T-helper 1 cell (primary cell): ENCODE measurements at places on chromosomes 7 and 10.

- no peak for DNase-seq
Measured at GRCh38 chr10:86755454-86755739, 1.0 kb upstream of the BMPR1A start.

DNA sequence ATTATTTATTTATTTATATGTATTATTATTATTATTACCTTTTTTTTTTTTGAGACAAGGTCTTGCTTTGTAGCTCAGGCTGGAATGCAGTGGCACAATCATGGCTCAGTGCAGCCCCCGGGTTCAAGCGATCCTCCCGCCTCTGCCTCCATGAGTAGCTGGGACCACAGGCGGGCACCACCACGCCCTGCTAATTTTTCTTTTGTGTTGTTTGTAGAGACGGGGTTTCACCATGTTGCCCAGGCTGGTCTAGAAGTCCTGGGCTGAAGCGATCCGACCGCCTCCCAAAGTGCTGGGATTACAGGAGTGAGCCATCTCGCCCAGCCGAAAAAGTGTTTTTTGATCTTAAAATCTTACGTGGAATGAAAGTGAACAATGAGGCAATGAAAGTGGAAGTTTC is 79.4 kb upstream of the C1GALT1 start:
- no peak for DNase-seq

DNA sequence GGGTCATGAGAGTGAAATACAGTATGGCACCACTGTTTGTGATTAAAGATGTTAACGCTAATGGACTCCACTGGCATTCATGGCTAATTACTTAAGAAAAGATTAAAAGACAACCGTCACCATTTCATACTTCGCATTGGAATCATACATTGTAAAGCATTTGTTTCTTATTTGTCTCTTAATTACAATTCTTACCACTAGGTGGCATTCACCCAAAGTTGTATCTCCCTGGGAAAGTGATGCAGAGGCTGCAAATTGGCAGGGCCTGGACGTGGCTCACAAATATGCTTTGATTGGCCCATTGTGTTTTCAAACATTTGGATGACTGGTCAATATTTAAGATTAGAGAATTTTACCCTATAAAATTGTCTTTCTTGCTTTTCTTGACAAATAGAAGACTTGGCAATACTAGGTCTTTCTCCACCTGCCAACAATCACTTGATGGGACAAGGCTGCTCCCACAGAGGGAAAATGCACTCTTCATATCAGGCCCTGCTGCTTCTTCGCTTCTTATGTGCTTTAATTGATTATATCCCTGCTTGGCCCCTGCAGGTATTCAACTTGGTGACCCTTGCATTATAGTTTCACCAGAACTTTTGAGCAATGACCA is 72.1 kb upstream of the STARD3NL start:
- DNase-seq = peak; percentile 4

DNA sequence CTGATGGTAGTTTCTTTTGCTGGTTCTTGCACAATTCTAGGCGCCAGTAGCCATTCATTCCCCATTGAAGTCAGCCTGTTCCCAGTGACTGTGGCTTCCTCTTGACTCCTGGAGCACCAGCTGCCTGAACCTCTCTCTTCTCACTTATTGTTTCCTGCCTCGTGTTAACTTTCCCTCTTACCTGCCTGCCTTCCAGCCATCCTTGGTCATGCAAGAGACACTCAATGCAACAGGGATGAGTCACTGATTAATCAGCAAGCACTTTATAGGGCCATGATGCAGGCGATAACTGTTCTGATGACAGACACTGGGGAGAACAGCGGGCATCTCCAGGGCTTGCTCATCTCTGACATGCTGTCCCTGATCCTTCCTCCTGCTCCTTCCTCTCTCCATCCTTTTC is 122.0 kb downstream of the PLCE1 start:
- no peak for DNase-seq

- no peak for DNase-seq
Measured at GRCh38 chr7:83956104-83956503, 238.5 kb downstream of the SEMA3A start.

DNA sequence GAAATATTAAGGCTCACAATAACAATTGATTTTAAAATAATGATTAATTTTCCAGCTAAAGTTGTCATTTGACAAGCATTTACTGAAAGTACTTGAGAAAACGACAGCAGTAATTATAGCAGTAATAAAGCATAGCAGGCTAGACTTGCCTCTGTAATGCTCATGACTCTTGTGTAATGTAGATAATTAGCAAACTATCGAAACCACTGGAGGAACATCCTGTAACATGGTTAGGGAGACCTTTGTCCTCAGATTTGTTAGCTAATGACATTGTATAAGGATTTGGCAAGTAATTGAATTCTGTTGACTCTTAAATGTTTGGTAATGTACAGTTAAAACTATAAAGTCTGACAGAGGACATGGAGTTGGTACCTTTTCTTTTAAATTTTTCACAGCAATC is 24.8 kb downstream of the ARL4A start:
- no peak for DNase-seq

- no peak for DNase-seq
Measured at GRCh38 chr10:90862908-90863514, 5.2 kb upstream of the HTR7 start.

- DNase-seq = no peak
Measured at GRCh38 chr7:167090-167855, 25.1 kb upstream of the FAM20C start.

GRCh38 chr7:68246189-68246633 is 1249.6 kb downstream of the TYW1 start:
- no peak for DNase-seq

DNA sequence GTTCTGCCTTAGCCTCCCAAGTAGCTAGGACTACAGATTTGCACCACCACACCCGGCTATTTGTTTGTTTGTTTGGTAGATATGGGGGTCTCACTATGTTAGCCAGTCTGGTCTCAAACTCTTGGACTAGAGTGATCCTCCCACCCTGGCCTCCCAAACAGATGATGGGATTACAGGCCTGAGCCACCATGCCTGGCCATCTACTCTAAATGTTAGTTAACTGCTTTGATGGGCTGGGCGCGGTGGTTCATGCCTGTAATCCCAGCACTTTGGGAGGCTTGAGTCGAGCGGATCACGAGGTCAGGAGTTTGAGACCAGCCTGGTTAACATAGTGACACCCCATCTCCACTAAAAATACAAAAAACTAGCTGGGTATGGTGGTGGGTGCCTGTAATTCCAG is 74.8 kb downstream of the SEPTIN14 start:
- no peak for DNase-seq

GRCh38 chr7:27119412-27119911 is 11.1 kb downstream of the HOXA4 start:
- DNase-seq = no peak

DNA sequence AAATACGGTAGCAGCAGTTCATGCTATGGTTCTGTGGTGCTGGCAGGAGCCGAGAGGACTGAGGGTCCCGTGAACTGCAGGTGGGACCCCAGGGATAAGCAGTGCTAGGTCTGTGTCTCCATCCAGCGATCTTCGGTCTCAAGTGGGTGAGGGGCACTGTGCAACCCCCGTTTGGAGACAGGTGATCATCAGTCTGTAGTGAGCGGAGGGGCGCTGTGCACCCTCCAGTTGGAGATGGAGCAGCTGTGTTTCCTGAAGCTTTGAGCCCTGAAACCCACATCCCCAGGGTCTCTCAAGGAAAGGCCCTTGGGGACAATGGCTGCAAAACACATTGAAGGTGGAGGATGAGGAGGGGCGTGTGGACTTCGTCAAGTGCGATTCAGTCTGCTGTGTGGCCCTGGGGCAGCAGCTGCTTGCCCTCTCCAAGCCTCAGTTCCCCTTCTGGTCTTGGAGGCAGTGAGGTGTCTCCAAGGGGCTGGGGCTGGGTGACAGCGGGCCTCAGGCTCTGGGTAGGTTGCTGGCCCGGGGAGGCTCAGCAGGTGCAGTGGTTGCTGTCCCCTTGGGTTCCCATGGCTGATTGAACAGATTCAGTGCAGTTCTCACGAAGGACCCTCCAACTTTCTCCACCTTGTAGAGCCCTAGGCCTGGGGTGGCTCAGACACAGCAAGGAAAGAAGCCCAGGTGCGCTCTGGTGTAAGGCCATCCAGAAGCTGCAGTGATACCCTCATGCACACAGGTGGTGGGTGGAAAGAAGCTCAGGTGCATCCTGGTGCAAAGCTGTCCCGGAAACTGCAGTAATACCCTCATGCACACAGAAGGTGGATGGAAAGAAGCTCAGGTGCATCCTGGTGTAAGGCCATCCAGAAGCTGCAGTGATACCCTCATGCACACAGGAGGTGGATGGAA is 160.6 kb downstream of the ADARB2 start:
- no peak for DNase-seq

DNA sequence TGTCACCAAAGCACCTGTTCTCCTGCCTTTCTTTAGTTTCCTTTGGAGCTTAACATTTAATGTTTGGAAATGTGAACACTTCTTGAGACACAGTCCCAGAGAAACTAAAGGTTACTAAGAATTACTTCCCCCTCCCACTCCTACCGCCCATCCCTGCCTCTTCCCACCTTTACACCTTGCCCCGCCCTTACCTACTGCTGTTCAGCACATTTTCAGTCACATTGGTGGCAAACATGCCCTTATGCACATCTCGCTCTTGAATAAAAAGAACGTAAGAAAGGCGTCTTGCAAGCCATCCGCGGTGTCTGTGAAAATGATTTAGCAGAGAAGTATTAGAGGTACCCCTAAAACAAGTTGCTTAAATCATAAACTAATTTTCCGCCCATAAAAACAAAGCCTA is 8.2 kb downstream of the GPAM start:
- DNase-seq = no peak

GRCh38 chr10:82811621-82812020 is 936.6 kb downstream of the NRG3 start:
- no peak for DNase-seq

DNA sequence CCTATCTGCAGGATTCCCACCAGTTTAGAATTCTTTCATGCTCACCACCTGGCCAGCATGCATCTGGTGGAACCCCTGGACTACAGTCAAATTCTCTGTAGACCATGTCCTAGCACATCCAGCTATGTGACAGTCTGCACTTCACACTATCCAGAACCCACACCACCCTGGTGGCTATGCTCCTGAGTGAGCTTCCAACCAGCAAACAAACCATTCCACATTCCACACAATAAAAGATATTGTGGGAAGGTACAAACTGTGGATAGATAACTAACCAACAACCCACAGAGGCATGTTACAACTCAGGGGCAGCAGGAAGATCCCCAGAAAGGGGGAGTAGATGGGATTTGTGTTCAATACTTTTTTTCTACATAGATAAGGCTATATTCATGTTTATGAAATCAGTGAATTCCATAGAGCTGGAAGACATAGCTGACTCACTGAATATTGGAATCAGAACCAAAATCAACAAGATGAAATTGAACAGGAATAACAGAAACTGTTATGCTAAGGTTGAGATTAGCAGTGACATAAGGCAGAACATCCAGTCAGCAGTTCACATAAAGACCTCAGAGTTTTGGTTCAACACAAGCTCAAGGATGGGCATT is 72.5 kb downstream of the LRRC17 start:
- DNase-seq = no peak

DNA sequence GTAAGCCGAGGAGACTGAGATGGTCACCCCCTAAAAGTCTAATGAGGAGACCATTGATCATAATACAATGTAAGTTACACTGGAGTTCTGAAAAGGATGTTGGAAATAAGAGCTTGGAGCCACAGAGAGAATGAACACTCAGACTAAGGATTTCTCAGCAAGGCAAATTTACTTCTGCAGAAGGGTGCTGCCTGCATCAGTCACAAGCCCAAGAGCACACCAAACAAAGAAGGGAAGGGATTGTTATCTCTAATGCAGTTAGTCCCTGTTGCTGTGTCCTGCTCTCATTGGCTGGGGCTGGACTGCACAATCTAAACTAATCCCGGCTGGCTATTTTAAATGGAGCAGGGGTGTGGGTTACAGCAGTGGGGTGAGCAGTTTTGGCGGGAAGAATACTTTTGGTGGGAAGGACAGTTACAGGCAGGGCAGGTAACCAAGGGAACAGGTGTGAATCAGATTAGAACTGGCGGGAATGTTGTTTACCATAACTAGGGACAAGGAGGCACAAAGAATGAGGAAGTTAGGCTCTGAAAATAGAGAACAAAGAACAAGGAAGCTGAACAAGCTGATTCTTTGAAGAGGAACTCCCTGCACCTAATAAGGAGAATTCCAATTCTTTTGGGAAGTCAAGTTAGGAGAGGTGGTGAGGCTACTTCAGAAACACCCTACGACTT is 30.3 kb upstream of the TRIM24 start:
- DNase-seq = no peak

GRCh38 chr10:69217119-69217754 is 2.9 kb upstream of the HKDC1 start:
- no peak for DNase-seq

DNA sequence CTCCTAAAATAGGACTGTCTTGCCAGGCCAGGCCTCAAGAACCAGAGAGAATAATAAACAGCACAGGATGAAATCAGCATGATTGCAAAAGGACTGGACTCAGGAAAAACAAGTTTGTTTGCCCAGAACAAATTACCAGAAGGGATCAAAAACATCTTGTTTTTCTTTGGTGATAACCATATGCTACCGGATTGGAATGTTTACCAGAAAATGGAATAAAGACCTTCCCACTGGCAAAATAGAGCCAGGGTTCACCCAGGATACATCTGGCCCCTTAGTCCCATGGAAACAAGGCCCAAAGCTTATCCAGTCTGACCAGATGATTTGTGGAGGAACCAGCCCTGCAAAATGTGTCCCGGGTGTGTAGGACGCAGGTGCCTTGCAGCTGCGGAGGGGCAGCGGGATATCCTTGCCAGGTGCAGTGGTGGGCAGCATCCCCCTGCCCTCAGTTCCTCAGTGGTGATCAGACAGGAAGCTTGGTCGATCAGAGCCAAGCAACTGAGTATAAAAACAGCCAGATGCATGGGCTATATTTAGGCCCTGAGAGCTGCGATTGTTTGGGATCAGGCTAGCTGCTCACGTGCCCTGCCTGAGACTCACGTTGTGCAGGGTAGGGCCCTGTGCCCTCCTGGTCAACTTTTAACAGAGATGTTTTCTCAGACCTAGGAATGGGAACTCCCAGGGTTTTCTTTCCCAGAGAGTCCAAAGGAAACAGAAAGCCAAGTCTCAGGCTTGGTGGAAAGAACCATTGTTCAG is 4.6 kb upstream of the ZNF22 start:
- DNase-seq = no peak

GRCh38 chr10:30437031-30437841 is 3.3 kb downstream of the MAP3K8 start:
- DNase-seq = no peak

DNA sequence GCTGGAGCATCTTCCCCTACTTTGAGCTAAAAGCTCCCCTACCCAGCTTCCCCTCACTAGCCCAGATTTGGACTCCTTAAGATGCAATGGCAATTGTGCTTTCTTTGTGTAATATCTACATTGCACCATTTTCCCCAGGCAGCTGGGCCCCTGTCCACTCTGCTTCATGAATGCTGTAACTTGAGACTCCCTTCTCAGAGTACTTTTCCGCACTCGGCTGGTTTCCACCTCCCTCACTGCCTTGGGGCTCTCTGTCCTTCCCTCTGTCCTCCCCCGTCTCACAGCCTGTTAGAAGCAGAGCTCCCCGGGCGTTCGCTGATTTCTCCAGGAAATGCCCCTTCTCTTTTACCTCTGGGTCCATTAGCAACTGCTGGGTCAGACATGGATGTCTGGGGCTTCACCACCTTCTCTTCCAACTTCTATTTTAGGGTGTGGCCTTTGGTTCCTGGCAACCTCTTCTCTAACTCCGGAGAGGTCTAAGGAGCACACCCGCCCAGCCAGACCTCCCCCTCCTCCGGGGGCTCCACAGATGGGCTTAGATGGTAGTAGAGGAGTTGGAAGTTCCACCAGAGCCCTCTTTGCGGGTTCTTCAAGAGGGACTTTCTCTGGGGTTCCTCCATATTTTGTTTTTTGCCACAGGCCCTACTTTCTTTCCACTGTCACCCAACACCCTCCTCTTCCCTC is 2.9 kb upstream of the TMEM72 start:
- DNase-seq = no peak
